ENCODE measurements at places on chromosomes 7 and 10. TPM values are rescaled to one million over a fixed set of nuclear protein-coding genes. Genes with fewer than 3 reads are reported as not detected.

SOSTDC1 gene
- total RNA-seq: not detected

ASB10 gene
- not detected for total RNA-seq

OPN4 gene
- total RNA-seq: not detected

LRIT1 gene
- total RNA-seq: not detected

MKI67 gene
- 229 TPM for total RNA-seq

IDI2 gene
- not detected for total RNA-seq

ZC3HAV1L gene
- total RNA-seq: 14.0 TPM

C10orf71 gene
- total RNA-seq: not detected

PPP1R17 gene
- total RNA-seq: not detected

ELFN1 gene
- total RNA-seq: 0.05 TPM

MPP7 gene
- 24.4 TPM for total RNA-seq

PIP gene
- not detected for total RNA-seq

NUTM2A gene
- 0.43 TPM for total RNA-seq

CTBP2 gene
- 0.05 TPM for total RNA-seq

SPACDR gene
- 2.3 TPM for total RNA-seq

FAM25G gene
- not detected for total RNA-seq

TMEM139 gene
- 1.6 TPM for total RNA-seq

FAM25A gene
- not detected for total RNA-seq

SYT15B gene
- 0.25 TPM for total RNA-seq

DTX2 gene
- 33.4 TPM for total RNA-seq

IL2RA gene
- 211 TPM for total RNA-seq

FGF8 gene
- total RNA-seq: not detected

BBS9 gene
- 11.3 TPM for total RNA-seq

PALD1 gene
- total RNA-seq: 0.24 TPM

TMEM270 gene
- total RNA-seq: not detected

CUBN gene
- total RNA-seq: 2.7 TPM

ABCB4 gene
- not detected for total RNA-seq

ANKRD30A gene
- total RNA-seq: not detected

NEBL gene
- not detected for total RNA-seq

ECHDC3 gene
- total RNA-seq: 0.25 TPM

TMEM140 gene
- 20.1 TPM for total RNA-seq

Data from activated naive CD4-positive, alpha-beta T cell treated with anti-CD3 and anti-CD28 coated beads, Interleukin-2, amount 10 ng/mL, durations not matched to agents 5 hours and 36 hours (primary cell).